ENCODE measurements at places on chromosomes 6 and 20. TPM values are rescaled to one million over a fixed set of nuclear protein-coding genes. Genes with fewer than 3 reads are reported as not detected.

C6orf118 gene
- not detected for total RNA-seq

TGM2 gene
- 117 TPM for total RNA-seq

ZNF831 gene
- total RNA-seq: not detected

- DNase-seq: no peak
These were observed 988 bp downstream of the TIAM2 start for GRCh38 chr6:154996016-154996590.

DNA sequence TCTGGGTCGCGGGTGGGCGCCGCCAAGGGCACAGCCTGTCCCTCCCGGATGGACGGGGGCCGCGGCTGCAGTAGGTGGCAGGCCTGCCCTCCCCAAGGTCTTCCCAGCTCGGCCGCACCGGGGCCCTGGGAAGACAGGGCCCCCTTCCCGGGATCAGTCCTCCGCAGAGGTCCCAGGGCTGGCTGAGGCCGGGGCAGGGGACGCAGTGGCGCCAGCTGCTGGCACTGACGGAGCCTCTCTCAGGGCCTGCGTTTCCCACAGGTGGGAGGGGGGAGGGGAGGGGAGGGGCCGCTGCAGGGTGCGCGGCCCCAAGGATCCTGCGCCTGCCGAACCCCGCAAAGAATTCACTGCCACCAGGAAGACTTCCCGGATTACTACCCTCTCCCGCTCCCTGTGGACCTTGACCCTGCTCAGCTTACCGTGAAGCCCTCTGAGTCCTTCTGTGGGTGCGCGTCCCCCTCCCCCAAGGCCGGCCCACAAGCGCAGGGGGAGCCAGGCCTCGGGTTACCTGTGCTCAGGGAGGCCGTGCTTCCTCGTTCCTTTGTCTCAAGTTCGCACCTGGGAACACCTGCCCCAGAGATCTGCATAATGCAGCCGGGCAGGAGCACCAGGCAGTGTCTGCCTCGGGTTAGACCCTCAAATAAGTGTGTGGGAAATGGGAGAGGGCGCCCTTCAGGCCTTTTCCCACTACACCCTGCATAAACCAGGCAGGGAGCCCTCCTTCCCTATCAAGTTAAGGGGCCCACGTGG is 5.1 kb downstream of the LZTS3 start:
- DNase-seq: no peak

DNA sequence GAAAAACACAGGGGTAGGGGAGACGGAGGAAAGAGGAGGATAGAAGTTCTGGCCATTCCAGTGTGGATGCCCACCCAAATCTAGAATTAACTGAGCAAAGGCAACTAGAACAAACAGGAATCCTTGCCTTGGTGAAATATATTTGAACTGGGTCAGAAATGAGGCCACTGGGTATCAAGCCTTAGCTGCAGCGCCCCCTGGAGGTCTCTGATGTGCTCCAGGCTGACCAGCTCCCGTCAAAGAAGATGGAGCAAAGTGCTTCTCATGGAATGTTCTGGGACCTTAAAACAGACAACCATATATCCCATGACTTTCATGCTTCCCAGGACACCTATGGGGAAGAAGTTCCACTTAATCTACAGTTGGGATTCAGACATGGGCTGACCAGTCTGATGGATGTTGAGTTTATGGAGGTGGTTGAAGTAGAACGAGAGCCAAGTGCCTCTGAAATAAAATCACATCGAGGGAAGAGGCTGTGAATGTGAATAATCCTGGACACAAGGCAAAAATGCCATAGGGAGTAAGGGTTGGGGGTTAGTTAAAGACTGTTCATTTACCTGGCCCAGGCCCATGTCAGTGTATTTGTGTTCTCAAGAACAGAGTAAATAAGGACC is 50.4 kb downstream of the HLA-DPB1 start:
- DNase-seq: peak; percentile 64

DNA sequence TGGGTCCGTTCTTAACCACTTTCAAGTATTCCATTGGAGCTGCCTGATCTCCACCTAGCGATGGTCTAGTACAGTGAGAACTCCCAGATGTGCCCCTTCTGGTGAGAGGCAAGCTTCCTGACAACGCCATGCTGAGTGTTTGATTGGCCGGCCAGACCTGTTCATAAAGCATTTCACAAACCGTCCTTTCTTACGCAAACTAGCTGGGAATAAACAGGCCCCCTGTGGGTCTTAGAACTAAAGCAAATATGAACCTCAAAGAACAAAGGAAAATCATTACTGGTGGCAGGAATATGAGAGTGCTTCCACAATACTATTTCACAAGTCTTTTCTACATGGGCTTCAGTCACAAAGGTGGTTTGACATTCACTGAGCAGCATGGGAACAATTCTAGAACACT is 15.6 kb upstream of the GCNT2 start:
- DNase-seq: no peak

DNA sequence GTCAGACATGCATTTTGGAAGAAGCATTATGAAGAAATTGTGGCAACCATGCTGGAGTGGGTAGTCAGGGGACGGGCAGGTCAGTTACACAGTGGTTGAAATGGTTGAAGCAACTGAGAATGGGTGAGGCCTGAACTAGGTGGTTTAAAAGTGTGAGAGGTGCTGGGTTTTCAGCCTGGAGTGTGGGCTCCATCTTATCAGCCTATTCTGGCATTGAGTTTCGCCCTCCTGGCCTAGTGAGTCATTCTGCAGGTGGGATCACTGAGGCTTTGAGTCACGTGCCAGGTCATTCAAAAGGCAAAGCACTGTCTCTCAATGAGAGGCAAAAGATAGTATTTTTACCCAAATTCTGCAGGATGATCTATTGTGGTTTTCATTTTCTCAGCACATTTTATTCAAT is 181.9 kb upstream of the CHD6 start:
- DNase-seq: no peak

- no peak for DNase-seq
These were observed 91.3 kb downstream of the PDE10A start for GRCh38 chr6:165571721-165572132.

GRCh38 chr6:166253281-166253681 is 54.9 kb downstream of the PRR18 start:
- DNase-seq: no peak

Data from psoas muscle (tissue), 8 donors.